ENCODE measurements at places on chromosomes 7 and 10.
A peak's percentile ranks its signal among the peaks of the same experiment; 100 is the strongest.

- no peak for ATAC-seq
These were observed 929.9 kb upstream of the MBL2 start for GRCh38 chr10:53702489-53702888.

DNA sequence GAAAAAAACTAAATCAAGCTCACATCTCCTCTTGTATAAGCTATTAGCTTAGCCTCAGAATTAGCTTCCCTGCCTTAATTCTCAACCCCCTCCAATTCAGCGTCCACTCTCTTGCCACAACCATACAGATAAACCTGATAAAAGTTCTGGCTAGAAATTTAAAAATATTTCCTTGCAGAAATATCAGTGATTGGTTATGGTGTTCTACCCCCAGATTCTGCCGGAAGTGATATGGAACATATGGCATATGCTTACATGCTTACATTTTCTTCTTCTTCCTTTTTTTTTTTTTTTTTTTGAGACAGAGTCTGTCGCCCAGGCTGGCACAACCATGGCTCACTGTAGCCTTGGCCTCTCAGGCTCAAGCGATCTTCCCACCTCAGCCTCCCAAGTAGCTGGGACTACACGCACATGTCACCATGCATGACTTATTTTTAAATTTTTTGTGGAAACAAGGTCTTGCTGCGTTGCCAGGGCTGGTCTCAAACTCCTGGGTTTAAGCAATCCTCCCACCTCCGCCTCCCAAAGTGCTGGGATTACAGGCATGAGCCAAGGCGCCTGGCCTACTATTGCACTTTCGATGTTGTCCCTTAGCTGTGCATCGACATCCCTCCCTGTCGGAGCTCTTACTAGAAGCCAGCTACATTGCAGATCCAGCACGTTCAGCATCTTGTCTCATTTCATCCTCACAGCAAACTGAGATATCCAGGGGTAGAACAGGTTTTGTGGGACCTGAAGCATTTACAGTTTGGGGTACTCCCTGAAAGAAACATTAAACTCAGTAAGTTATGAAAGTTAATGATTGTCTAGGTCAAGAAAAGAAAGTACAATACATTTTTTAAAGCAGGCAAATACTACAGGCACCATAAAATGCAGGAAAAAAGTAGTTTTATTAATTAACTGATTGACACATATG lies 205.6 kb upstream of the TCF7L2 start:
- ATAC-seq: no peak

- ATAC-seq: peak; percentile 67
These were observed 18.6 kb upstream of the DNAJB6 start for GRCh38 chr7:157318015-157318706.

DNA sequence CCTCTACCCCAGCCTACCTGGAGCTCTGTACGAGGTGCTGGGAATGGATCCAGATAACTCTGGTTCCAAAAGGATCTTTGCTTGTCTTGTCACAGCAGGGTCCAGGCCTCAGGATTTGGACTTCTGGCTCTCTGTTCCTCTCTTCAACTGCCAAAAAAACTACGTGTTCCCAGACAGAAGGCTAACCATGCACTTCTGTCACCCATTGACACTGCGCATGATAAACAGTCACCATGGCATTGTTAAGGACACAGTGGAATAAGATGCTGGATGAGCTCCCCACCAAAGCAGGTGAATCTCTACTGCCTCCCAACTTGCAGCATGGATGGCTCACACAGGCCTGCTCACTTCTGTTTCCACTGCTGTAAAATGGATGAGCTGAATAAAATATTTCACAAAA lies 637.9 kb downstream of the TNS3 start:
- ATAC-seq: no peak

- no peak for ATAC-seq
These were observed 128.6 kb downstream of the OAT start for GRCh38 chr10:124289851-124290795.

- ATAC-seq: no peak
These were observed 286.9 kb upstream of the DKK1 start for GRCh38 chr10:52027055-52027705.

- ATAC-seq: no peak
These were observed 61.0 kb upstream of the MKRN1 start for GRCh38 chr7:140540136-140540777.

GRCh38 chr10:46550795-46551700 lies 5.4 kb downstream of the GPRIN2 start:
- ATAC-seq: no peak

DNA sequence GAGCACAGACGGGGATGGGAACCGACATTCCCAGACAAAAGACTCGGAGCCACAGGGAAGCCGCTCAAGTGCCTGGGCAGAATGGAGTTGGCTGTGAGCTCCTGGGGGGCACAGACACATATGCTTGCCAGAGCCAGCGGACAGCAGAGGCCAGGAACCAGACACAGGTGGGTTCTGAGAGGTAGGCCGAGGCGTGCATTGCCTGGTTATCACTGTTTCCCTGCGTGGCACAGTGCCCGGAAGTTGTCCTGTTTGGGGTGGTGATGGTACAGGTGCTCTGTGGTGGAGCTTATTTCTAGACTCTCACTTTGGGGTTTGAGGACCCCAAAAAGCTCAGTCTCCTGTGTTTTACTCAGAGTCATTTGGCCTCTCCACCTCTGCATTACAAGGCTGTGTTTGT lies 2.5 kb downstream of the PALD1 start:
- ATAC-seq: no peak

- no peak for ATAC-seq
These were observed 1.8 kb downstream of the RP9 start for GRCh38 chr7:33107136-33108066.

DNA sequence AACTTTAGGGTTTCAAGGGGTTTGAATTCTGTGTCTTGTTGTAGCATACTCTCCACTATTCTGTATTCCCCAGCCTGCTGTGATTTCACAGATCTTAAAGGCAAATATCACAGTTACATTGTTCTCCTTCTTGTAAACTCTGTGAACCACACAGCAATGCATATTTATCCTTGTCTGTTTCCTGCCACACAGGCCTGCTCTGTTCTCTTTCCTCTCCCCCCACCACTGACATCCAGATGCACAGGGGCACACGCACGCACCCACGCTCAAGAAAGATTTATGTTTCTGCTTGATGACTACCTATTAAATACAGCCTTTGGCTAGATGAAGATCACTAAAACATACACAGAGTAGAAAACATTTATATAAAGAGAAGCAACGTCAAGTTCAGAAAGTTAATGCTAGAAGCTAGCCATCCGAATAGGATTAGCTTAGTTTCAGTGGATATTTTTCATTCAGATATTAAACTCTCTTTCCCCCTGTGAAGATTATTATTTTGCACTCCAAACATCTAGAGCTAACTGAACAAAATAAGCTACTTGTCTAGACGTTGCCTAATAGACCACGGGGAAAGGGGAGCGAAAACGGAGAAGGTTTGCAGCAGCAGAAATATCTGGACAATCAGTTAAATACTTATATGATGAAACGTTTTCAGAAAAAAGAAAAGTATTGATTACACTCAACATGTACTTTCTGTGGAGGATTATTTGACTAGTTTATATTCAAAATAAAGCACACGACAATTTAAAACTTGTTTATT lies 193.1 kb upstream of the SEMA3C start:
- ATAC-seq: no peak

- ATAC-seq: no peak
These were observed 25.1 kb downstream of the PWWP2B start for GRCh38 chr10:132421847-132422751.

GRCh38 chr10:132699411-132700155 lies 86.4 kb downstream of the NKX6-2 start:
- ATAC-seq: no peak

GRCh38 chr10:87842776-87843497 lies 20.4 kb downstream of the KLLN start:
- no peak for ATAC-seq

DNA sequence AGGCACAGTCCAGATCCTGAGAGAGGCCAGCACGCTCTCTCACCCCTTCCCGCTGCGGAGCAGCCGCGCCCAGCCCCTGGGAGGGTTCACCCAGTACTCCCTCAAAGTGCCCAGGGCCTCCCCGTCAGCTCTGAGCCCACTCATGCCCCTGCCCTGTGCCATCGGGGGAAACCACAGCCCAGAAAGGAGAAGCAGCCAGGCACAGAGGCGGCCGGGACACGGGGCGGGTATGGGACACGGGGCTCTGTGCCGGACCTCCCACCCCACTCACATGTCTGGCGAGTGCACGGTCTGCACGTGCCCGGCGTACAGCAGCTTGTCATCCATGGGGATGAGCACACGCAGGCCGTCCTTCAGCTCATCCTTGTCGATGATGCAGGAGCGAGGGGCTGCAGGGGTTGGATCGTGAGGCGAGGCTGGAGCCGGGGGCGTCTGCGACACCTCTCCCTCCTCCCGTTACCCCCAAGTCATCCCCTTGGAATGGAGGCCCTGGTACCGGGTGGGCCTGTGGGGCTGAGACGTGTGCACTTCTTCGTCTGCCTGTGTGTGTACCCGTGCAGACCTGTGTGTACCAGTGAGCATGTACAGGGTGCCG lies 38.2 kb downstream of the SLC29A4 start:
- ATAC-seq: no peak

DNA sequence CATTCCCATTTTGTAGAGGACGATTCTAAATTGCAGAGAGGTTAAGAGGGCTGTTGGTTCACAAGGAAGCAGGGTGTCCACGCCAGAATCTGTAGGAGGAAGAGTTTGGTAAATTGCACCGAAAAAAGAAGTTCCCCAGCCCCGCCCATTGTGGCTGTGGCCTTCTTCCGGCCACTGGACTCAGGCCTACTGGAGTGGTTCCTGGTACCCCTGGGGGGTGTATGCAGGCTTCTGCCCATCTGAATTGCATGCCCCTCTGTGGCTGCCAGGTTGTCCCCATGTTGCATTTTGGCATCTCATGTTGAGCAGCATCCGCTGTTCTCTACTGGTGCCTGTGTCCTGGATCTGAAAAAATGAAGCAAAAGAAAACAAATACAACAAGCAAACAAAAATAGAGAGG lies 234.2 kb downstream of the WDR11 start:
- ATAC-seq: no peak

DNA sequence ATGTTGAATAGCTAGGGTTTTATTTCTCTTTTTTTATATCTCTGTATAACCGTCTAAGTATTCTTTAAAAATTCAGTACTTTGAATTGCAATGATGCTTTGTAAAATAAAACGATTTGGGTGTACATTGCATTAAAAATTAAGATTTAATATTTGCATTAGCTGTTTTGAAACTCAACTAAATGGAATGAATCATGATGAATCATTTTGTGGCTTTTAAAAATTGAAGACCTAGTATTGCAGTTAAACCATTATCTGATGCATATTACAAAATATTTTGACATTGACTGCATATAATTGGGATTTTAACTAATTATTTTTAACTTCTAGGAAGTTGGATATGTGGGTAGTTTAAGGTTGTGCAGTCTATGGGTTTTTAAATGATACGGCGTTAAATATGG lies 314.0 kb downstream of the CDK14 start:
- no peak for ATAC-seq

- no peak for ATAC-seq
These were observed 370.1 kb upstream of the GALNT17 start for GRCh38 chr7:70761711-70762328.

GRCh38 chr7:86932038-86932512 lies 127.4 kb downstream of the ELAPOR2 start:
- no peak for ATAC-seq

- ATAC-seq: no peak
These were observed 101.7 kb downstream of the PLXDC2 start for GRCh38 chr10:19917751-19918478.

DNA sequence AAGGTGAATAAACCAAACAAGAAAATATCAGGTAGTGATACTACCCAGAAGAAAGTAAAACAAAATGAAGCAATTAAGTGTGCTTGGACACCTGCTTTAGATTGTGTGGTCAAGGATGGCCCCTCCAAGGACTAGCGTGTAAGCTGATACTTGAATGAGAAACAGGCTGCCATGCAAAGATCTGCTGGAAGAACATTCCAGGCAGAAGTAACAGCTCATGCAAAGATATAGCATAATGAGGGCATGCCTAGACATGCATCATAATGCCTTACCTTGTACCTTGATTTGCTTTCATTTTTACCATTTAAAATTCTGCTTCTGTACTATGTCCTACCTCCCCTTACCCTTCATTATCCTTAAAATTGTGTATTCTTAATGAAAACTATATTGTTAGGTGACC lies 74.8 kb upstream of the HDAC9 start:
- ATAC-seq: no peak

DNA sequence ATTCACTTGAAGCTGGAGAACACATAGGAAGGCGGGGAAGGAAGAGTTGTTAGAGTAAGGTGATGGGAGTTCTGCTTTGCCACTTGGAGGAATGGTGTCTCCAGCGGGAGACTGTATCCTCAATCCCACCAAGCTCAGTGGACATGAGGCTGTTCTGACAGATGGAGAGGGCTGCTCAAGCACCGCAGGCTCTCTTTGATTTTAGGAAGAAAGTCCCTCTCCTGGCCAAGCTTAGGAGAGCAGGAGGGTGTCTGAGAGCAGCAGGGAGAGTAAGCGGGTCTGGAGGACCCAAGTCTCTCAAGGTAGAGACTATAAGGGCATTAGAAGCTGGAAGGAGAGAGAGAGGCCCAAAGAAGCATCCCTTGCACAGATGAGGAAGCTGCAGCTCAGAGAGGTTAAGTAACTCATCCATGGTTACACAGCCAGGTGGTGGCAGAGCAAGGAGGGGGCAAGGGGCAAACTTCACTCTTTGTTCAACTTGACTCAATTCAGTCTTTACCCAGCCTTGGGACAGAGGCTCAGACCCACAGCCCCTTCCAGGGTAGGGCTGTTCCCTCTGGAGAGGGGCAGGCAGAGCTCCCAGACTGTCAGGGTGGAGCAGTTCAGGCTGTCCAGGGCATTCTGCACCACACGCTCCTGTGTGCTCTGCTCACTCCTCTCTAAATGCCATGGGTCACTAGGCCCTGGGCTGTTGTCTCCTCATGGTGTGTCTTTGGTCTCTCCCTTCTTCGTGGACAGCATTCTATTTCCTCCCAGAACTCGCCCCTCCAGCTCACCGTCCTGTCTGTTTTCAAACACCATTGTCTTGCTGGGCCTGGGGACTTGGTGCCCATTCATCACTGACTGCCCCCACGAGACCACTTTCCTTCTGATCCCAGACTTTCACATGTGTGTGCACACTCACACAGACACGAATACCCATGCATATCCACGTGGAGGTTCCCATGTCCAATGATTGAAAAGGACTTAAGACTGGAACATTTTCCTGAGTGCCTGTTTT lies 8.9 kb downstream of the CHAT start:
- no peak for ATAC-seq

DNA sequence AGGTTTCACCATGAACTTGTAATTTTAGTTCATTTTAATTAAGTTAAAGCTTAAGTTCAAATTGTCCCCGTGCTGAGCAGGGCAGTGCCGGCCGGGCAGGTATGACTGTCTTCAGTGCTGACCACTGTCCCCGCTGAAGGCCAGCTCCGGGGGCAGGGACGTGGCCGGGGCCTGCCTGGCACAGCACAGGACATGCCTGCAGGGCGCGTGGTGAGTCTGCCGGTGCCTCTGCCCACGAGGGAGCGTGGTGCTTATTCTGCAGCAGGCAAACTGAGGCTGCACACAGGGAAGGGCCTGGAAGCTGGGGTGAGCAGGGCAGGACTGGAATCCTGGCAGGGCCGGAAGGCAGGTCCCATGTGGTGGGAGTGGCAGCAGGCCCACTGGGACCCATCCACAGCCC lies 9.8 kb downstream of the MICALL2 start:
- no peak for ATAC-seq

Measured in activated CD4-positive, CD25-positive, alpha-beta regulatory T cell treated with anti-CD3 and anti-CD28 coated beads, Interleukin-2, amount 50 U/mL, for 24 hours (primary cell).